ENCODE measurements at places on chromosomes 1 and 21. TPM values are rescaled to one million over a fixed set of nuclear protein-coding genes. Genes with fewer than 3 reads are reported as not detected.

TMEM79 gene
- total RNA-seq = 37.5 TPM

GBP1 gene
- total RNA-seq = 9.0 TPM

SMIM34 gene
- not detected for total RNA-seq

GBP3 gene
- 25.5 TPM for total RNA-seq

SELENBP1 gene
- total RNA-seq = 8.6 TPM

PARP1 gene
- 146 TPM for total RNA-seq

CNIH3 gene
- 0.14 TPM for total RNA-seq

All from airway epithelial cell (primary cell).